ENCODE measurements at places on chromosomes 6 and 20. TPM values are rescaled to one million over a fixed set of nuclear protein-coding genes. Genes with fewer than 3 reads are reported as not detected.

Gene NFATC2
- 43.7 TPM for total RNA-seq

Gene MAFB
- total RNA-seq = not detected

Gene LTB
- 36.9 TPM for total RNA-seq

Gene TSPO2
- total RNA-seq = not detected

Gene GPR63
- 1.6 TPM for total RNA-seq

Gene SSTR4
- not detected for total RNA-seq

Gene HUS1B
- 1.7 TPM for total RNA-seq

Gene ENPP1
- total RNA-seq = 0.39 TPM

Gene TBX18
- not detected for total RNA-seq

Gene SRSF12
- not detected for total RNA-seq

Gene LY6G6D
- total RNA-seq = not detected

Gene RPL10A
- total RNA-seq = 1,581 TPM

Gene ABHD16B
- total RNA-seq = 0.29 TPM

Gene OPRM1
- not detected for total RNA-seq

Gene MYBL2
- 450 TPM for total RNA-seq

Gene FILIP1
- not detected for total RNA-seq

Data from OCI-LY7 (cell line).